Stimulated activated CD4-positive, alpha-beta T cell treated with anti-CD3 and anti-CD28 coated beads, TNF-alpha, amount 100 ng/mL, for 48 hours (primary cell): ENCODE measurements at places on chromosomes 1 and 21.

GRCh38 chr1:31733389-31734219, 29.8 kb upstream of the COL16A1 start:
- no peak for DNase-seq

DNA sequence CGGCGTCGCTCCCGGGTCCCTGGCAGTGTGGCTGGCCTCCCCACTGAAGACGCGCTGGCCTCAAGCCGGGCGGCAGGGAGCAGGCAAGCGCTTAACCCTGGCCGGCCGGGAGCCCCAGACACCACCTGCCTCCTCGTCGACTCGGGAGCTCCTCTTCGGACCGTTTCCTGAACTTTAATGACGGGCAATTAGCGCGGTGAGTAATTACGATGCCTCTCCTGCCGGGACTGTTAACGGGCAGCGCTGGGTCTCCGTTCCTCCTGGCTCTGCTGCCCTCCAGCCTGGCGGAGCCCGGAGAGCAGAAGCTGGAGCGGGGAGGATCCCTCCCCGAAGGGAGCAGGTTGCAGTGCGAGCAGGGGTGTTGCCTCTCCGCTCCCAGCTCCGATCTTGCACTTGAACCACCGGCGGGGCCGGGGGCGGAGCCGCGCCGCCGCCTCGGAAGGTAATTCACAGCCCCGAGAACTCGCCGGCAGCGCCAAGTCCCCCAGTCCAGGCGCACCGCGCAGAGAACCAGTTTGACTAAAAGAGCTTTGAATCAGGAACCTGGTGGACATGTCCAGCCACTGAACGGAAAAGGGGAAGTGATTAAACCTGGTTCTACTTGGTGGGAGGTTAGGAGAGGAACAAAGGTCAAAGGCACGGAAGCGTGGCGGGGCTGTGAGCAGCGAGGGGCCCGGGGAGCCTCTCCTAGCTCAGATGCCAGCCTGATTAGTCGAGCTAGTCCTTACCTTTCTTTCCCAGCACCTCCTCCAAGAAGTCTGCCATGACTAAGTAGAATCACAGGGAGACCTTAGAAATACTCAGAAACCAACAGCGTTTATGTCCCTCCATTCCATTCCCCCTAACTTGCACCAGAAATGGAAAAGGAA, 18.3 kb upstream of the PLEKHA6 start:
- no peak for DNase-seq

GRCh38 chr1:158331106-158331425, 265 bp downstream of the CD1B start:
- no peak for DNase-seq

- DNase-seq = no peak
These were observed 9.1 kb upstream of the COA7 start for GRCh38 chr1:52706941-52707926.

- DNase-seq = no peak
These were observed 516.9 kb downstream of the AMY1C start for GRCh38 chr1:104266612-104267011.

GRCh38 chr1:85328713-85329397, 52.4 kb upstream of the BCL10 start:
- no peak for DNase-seq

DNA sequence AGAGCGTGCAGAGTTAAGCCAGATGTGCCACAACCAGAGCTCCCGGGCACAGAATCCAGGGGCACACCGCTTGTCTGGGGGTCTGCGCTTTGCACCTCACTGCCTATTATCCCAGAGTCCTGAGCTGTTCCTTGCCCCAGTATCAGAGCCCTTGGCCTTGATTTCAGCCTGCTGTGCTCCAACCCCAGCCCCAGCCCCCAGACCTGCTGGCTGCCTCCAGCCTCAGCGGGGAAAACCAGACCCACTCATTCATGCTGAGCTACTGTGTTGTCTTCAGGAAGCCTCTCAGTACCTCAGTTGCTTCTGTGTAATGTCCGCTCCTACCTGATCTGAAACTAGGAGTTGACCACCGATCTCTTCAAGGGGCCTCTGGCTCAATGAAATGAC, 1.1 kb downstream of the IKBKE start:
- no peak for DNase-seq

GRCh38 chr1:157540852-157541251, 11.5 kb downstream of the FCRL5 start:
- no peak for DNase-seq

DNA sequence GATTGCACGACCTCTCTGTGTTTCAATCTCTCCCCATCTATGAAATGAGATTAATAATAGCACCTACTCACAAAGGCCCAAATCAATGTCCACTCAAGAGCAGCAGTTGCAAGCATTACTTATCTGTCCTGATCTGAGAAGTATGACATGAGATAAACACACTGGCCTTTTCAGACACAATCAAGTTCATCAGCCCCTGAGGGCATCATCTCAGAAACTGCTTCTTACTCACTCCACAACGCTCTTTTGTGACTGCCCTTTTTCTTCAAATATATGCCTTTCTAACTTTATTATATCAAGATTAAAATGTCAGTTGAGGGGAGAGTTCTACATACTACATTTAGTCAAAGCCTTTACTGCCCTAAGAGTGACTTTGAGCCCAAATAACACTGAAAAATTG, 371.9 kb upstream of the SPAG17 start:
- DNase-seq = no peak

DNA sequence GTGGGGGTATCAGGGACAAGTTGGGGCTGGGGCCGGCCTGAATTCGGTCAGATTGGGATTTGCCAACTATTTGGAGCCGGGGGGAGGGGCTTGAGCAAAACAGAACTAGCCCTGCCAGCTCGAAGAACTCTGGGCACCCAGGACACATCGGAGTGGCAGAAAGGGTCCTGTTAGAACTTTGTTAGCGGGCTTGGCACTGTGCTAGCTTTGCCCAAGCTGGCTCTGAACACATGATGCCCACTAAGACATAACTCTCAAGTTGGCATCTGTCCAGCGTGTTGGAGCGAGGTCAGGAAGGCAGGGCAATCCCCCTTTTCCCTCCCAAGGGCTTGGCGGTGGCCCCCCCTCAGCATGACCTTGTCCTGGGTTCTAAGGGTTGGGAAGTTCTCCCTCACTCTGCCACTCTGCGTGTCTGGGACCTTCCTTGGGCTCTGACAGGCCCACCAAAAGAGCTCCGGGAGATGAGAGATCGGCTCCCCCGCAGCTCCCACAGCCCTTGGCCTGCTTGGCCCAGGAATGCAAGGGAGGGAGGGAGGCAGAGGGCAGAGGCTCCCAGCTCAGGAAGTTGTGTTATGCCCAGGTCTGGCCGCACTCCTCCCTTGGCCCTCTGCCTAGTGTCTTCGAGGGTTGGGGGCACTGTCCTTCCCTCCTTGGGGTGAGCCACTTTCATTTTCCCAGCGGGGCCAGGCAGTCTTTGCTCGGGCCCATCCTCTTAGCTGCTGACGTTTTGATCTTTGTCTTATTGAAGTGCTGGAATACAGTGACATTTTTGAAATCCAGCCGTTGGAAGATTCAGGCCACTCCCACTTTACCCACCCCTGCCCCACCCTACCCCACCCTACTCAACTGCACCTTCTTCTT, 1.2 kb downstream of the LMNA start:
- DNase-seq = no peak

GRCh38 chr1:7517611-7518330, 253.3 kb upstream of the VAMP3 start:
- DNase-seq = no peak

DNA sequence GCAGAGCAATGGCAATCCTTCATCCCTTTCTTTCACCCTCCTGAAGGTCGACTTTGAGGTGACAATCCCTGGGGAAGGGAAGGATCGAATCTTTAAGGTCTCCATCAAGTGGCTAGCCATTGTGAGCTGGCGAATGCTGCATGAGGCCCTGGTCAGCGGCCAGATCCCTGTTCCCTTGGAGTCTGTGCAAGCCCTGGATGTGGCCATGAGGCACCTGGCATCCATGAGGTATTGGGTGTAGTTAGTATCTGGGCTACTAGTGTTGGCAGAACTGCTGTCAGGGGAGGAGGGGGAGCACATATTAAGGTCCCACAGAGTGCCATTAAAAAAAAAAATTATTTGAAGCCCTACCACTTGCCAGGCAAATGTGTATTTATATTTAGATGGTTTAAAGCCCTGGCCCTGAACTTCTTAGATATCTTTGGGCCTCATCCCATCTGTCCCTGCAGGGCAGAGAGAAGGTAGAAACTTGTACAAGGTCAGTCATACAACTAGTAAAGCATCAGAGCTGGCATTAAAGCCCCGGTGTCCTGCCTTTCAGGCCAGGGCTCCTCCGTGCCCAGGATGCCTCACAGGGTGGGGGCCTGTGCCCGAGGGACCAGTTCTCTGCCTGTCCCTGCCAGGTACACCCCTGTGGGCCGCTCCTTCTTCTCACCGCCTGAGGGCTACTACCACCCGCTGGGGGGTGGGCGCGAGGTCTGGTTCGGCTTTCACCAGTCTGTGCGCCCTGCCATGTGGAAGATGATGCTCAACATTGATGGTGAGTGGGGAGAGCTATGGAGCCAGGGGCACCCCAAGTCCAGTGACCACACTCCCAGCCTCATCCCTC, 10.3 kb downstream of the AGO1 start:
- no peak for DNase-seq

GRCh38 chr1:229554886-229555621, 3.5 kb downstream of the ABCB10 start:
- DNase-seq = no peak

GRCh38 chr1:41358131-41359021, 2.9 kb upstream of the FOXO6 start:
- DNase-seq = no peak

- DNase-seq = no peak
These were observed 14.1 kb upstream of the ACTL8 start for GRCh38 chr1:17741052-17741451.

DNA sequence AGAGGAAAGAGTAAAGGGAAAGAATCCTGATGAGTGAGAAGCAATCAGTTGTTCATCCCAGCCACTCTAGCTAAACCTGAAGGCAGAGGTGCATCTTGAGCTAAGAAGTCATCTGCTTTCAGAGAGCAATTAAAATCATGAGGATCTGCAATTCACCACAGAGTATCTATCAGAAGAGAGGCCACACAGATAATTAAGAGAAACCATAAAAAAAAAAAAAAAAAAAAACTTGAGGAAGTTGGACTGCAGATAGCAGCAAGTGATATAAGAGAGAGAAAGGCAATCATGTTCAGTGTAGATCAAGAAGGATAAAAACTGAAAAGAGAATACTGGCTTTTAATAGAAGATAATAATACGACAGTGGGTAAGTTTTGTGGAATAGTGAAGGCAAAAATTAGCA, 17.7 kb downstream of the FOXJ3 start:
- DNase-seq = no peak

DNA sequence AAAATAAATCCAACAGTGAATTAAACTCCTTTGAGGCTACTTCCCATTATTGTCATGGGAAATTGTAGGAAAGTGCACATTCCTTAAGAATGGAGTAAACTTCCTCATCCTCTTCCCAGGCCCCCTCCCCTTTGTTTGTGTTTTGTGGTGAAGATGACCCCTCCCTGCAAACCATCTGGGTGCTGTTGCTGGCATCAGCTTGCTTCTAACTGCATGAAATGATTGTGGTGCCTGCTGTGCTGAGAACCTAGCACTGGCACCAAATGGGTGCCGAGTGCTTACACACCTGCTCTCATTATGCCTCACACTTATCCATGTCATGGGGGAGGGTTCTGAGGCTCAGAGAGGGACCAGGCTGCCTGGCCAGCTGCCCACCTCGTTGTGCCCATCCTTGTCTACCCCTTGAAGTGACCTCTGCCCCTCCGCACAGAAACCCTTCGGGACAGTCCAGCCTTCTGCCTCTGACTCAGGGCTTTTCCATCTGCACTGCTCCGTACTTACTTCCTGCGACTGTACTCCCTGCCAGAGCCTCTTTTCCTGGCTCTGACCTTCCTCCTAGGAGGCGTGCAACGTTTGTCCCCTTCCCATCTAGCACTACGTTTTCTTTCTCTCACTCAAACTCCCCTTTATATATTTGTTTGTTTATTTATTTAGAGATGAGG, 30.6 kb downstream of the CAPN2 start:
- no peak for DNase-seq

- DNase-seq = no peak
These were observed 44.9 kb downstream of the CC2D1B start for GRCh38 chr1:52321061-52321460.

DNA sequence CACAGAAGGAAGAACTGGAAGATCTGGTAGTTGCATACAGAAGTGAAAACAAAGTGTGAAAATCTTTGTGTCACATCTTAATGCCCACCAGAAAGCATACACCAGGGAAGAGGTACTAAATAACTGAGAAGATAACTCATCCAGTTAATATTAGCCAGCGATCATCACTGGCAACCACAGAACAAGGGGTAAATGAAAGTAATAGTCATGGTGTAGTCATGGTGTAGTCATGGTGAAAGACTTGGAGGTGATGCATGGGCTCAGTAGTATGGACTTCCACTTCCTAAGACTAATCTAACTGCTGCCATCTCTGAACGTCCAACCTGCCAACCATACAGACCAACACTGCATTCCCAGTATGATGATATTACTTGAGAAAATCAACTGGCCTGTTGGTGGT, 481.2 kb upstream of the NR5A2 start:
- DNase-seq = no peak

- DNase-seq = no peak
These were observed 227.7 kb downstream of the GPATCH2 start for GRCh38 chr1:217403026-217403720.

DNA sequence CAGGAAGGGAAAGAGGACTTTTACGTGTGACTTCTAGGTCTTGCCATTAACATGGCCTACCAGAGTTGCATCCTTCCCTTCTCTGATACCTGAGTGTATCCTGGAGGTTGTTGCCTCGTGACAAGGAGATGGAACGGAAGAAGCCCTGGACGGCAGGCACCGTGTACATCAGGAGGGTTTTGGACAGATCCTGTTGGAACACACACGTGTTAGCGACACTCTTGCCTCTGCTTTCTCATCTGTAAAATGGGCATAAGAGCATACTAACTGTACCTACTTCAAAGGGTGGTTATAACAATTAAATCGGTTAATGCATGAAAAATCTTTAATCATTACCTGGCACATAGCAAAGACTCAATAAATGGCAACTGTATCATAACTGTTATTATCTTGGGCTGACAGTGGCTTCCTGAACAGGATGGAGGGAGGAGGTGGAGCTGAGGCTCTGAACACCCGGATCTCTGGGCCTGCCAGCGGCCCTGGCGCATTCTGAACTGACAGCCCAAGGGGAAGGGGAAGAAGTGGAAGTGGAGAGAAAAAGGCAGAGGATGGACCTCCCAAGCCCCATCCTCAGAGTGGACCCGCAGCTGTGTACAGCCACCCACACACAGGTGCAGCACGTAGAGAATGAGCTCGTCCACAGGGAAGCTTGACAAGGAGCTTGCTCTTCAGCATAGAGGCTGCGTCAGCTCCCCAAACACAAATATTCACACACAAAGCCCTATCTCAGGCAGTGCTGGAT, 30.2 kb upstream of the EXOSC10 start:
- DNase-seq = no peak

- DNase-seq = no peak
These were observed 25.2 kb downstream of the CHD1L start for GRCh38 chr1:147267711-147268110.

- no peak for DNase-seq
These were observed 9.4 kb downstream of the USP48 start for GRCh38 chr1:21773585-21773984.

- no peak for DNase-seq
These were observed 13.0 kb upstream of the PARP1 start for GRCh38 chr1:226420897-226421296.

GRCh38 chr1:116567790-116568661, 2.8 kb downstream of the CD58 start:
- no peak for DNase-seq

- DNase-seq = no peak
These were observed 195.2 kb downstream of the TOMM20 start for GRCh38 chr1:234933475-234933874.

GRCh38 chr1:209593747-209594146, 10.2 kb downstream of the CAMK1G start:
- DNase-seq = no peak
